ENCODE measurements at places on chromosomes 1 and 21.

- no peak for DNase-seq
Observed at GRCh38 chr21:36738489-36739126, 39.7 kb downstream of the SIM2 start.

- DNase-seq: no peak
Observed at GRCh38 chr1:81513796-81514354, 286.9 kb upstream of the ADGRL2 start.

GRCh38 chr1:37493336-37494098 lies 19.1 kb downstream of the ZC3H12A start:
- no peak for DNase-seq

GRCh38 chr1:48675251-48675650 lies 101.4 kb downstream of the BEND5 start:
- no peak for DNase-seq

- no peak for DNase-seq
Observed at GRCh38 chr1:107474877-107475612, 334.2 kb downstream of the NTNG1 start.

- no peak for DNase-seq
Observed at GRCh38 chr21:43812957-43813655, 23.7 kb downstream of the RRP1 start.
